Natural killer cell (primary cell): ENCODE measurements at places on chromosomes 1 and 21.
A peak's percentile ranks its signal among the peaks of the same experiment; 100 is the strongest.

DNA sequence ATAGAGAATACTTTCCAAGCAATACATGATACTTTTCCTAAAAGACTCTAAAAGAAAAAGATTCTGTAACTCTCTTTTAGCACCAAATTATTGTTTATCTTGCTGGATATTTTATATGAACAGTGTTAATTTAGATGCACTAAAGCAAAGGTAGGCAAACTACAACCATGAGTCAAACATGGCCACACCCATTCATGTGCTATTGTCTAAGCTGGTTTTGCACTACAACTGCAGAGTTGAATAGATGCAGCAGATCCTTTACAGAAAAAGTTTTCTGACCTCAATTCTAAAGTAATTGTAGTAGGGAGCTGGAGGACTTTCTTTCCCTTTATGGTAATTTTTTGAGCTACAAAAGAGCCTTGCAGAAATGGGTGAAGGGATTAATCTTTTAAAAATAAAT, 19.4 kb downstream of the BLZF1 start:
- DNase-seq: no peak

- no peak for DNase-seq
Observed at GRCh38 chr1:150152772-150153456, 3.2 kb downstream of the PLEKHO1 start.

DNA sequence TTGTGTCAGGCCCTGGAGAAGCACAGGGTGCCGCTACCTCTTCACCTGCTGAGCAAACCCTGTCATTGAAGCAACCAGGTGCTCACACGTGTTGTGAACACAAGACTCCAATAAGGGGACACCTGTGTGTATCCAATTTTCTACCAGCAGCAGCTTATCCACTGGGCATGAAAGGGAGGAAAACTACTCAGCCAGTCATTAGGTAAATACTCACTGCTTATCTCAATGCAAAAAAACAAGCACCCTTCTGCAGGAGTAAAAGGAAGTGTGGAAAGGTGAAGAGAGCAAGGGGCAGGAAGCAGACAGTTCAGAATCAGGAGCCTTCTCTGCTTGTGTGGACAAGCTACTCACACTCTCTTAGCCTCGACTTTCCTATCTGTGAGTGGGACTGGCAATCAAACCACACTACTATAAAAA, 148.9 kb downstream of the ETS2 start:
- DNase-seq: no peak

GRCh38 chr1:173527151-173527826, 50.2 kb downstream of the PRDX6 start:
- DNase-seq: peak; percentile 13

DNA sequence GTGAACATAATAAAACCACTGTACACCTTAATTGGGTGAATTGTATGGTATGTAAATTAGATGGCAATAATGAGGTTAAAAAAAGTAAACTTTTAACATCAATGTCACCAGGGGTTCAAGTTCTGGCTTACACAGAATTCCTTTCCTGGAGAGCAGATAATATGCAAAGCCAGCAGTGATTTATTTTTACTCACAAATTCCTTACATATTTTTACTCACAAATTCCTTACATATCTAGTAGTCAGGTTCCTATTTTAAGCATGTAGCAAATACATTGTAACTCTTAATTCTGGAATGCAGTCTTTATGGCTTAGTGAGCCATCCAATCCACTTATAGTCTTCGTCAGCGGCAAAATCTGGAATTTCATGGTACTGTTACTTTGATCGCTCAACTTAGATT, 1.3 kb upstream of the UBE4B start:
- no peak for DNase-seq

- DNase-seq: no peak
Observed at GRCh38 chr1:66999640-67000400, 54.1 kb downstream of the SLC35D1 start.

GRCh38 chr1:59188413-59189213, 108.3 kb upstream of the FGGY start:
- DNase-seq: no peak

DNA sequence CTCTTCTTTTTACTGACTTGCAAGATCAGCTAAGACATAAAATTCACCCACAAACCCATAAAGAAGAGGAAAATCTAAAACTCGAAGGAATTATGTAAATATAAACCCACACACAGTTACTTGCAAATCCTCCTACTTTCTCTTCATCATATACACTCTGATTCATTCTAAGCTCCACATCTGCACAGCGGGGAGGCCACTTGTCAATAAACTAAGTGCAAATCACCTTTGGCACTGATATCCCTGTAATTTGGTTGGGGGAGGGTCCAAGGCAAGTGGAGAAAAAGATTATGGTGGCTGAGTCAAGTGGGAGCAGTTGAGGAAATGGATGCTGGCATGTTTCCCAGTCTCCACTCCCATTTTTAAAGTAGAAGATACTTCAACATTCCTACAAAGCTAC, 596.5 kb downstream of the MATN1 start:
- DNase-seq: no peak

DNA sequence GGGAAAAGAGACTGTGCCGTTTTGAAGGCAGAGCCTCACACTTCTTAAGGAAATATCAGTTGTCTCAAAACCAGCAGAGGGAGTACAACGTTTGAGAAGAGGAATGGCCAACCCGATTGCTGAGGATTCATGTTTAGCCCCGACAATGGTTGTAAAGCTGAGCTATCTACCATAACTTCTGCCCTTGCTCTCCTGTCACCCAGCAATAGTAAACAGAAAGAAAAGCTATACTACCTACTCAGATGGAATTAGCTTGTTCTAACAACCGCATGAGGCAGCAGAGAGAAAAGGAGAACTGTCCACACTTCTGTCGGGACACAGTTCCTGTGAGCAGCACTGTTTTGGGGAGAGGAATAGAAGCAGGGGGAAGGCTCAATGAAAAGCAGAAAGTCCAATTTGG, 91.2 kb downstream of the SLC45A1 start:
- DNase-seq: no peak

DNA sequence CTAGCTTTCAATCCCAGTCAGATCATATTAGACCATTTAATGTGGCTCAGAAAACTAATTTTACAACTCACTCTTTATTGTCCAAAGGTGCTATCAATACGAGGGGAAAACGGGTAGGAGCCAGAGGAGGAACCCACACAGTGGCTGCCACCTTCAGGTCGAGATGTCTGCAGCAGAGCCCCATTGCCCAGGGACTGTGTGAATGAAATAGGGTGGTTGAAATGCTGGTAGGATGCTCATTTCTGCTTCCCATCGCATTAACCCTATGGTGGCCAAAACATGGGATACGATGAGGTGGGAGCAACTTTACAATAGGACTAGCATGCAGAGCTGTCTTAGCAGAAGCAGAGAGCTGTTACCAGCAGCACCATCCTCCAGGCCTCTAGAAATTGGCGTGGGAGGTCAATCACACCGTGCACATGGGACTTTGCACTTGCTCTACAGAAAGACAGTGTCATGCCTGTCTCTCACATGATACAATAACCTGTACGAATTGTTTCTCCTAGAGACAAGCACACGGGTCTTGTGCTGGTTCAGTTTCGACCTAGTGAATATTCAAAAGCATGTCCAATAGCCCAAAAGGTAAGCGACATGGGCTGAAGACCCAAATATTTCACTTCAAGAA, 69.5 kb upstream of the DESI2 start:
- DNase-seq: no peak
